ENCODE measurements at places on chromosomes 6 and 20.
A peak's percentile ranks its signal among the peaks of the same experiment; 100 is the strongest.

DNA sequence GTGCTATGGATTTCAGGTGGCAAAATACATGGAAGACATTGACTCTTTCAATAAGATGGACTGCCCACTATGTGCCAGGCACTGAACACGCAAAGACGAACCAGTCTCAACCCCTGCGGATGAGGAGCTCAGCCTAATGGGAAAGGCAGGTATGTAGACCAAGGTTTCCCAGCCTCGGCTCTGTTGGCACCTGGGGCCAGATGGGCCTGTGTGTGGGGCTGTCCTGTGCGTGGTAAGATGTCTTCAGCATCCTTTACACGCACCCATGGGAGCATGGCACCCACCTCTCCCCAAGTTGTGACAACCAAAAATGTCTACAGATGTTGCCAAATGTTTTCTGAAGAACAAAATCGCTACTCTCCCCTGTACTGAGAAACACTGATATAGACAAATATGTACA is 82.6 kb upstream of the FOXQ1 start:
- DNase-seq: no peak

GRCh38 chr6:69542494-69542893 is 254.3 kb downstream of the LMBRD1 start:
- no peak for DNase-seq

- no peak for DNase-seq
These were observed at the start of gene TNFRSF6B for GRCh38 chr20:63696628-63697356. TNFRSF6B (plus strand) TSS chr20:63696652; CDS start chr20:63696768, 116 bp downstream.

GRCh38 chr6:80550281-80550680 is 443.8 kb downstream of the BCKDHB start:
- no peak for DNase-seq

- no peak for DNase-seq
These were observed 23.8 kb downstream of the PHACTR2 start for GRCh38 chr6:143701349-143702234.

GRCh38 chr20:22470620-22471026 is 113.7 kb downstream of the FOXA2 start:
- no peak for DNase-seq

- DNase-seq: no peak
These were observed 18.4 kb downstream of the SCP2D1 start for GRCh38 chr20:18831830-18832499.

DNA sequence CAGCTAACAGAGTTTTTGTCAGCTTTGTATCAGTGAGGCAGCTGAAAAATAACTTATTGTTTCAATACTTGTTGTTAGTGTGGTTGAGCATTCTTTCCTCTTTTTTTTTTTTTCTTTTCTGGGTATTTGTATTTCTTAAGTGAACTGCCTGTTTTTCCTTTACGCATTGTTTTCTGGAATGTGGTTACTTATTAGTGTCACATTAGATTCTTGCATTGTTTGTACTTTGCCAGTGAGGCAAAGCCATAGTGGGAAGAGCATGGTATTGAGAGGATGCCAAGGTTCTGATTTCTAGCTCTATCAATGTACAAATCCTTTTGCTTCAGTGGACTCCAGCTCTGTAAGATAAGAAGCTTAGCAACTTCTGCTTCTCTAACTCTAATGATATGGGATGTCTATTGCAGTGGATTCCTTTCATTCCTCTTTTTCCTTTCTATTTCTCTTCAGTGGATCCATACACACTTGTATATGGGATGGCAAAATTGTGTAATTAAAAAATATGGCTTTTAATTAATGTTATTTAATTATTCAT is 3.9 kb downstream of the CDKAL1 start:
- no peak for DNase-seq

GRCh38 chr20:63974402-63975200 is 4.8 kb downstream of the SAMD10 start:
- DNase-seq: no peak

GRCh38 chr6:165872311-165872710 is 209.3 kb upstream of the PDE10A start:
- no peak for DNase-seq

- DNase-seq: no peak
These were observed 18.9 kb downstream of the SIRPD start for GRCh38 chr20:1538655-1539054.

DNA sequence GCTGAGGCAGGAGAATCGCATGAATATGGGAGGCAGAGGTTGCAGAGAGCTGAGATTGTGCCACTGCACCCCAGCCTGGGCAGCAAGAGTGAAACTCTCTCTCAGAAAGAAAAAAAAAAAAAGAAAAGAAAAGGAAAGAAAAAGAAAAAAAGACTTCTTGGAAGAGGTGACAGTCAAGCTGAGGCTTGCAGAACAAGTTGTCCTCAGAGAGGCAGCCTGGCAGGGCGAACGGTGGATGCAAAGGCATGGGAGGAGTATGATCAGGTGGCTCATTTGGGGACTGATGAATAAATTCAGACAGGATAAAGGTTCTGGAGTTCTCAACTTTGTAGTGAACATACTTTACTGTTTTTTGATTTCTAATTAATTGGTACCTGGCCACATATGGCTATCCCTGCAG is 12.4 kb downstream of the ZNF341 start:
- no peak for DNase-seq

- no peak for DNase-seq
These were observed 71.0 kb downstream of the SOX4 start for GRCh38 chr6:21664314-21665109.

DNA sequence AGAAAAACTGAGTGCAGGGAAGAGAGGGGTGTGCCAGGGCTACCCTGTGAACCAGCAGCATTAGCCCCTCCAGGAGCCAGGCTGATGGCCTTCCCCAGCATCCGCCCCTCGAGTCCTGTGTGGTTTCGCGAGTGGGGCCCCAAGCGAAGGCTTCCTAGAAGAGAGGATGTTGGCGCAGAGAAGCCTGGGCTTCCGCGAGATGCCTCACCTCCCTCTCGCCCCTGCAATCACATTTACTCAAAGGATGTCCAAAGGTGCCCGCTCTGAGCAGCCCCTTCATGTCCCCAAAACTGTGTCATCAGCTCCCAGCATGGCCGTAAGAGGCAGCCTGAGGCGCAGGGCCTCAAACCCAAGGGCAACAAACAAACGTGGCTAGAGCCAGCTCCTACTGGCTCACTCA is 111.7 kb downstream of the PREX1 start:
- DNase-seq: peak; percentile 85

DNA sequence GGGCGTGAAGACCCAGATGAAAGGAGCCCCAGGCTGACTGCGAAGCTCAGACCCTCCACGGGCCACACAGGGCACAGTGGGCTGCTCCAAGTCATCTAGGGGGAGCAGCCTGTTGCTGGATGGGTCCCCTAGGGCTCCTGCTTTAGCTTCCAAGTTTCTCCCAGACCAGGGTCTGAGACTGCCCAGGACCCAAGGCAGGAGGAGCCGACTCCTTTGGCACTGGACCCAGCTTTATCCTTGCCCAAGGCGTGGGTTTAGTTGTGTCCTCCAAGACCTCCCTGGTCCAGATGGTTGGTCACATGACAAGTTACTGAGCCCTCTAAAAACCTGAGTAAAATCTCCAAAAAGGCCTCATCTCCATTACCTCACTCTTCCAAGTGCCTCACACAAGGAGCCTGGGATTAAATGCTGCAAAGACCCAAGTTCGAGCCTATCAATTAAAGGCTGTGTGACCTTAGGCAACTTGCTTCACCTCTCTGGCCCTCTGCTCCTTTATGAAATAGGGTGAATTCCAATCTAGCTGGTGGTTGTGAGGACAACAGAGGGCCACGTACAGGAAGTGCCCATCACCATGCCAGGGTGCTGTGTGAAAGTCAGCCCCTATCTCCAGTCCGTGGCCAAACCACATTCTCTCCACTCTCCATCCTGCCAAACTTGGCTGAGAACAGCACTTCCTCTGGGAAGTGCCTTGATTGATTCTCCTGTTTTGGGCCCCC is 2.5 kb downstream of the NECAB3 start:
- no peak for DNase-seq

DNA sequence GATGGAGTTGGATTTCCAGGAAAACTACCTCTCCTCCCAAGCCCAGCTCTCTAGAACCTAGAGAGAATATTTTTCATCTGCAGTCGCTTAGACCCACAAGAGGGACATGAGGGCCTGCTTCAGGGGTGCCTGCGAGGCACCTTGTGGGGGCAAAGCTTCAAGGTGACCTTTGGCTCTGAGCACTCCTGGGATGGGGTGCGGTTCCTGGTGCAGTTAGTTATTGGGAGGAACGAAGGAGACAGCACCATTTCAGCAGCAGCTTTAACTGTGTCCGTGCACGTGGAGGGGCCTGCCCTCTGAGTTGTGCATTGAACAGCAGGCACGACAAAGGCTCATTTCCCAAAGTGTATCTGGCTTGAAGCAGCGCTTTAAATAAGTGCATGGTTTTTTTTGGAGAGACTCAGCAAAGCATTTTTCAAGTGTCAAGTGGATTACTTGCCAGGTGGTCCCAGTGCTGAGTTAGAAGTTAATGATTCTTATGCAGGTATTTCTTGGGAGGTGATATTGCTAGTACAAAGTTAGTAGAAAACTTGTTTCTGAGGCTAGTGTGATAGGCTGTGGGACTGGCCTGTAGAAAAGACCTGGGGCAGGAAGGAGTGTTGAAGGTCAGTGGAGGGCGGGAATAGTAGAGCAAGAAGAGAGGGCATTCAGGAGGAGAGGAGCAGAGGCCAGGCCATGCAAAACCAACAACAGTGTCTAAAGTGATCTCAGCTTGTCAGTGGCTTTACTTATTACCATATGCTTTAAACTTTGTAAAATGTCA is 3.8 kb downstream of the IGF2R start:
- DNase-seq: no peak

DNA sequence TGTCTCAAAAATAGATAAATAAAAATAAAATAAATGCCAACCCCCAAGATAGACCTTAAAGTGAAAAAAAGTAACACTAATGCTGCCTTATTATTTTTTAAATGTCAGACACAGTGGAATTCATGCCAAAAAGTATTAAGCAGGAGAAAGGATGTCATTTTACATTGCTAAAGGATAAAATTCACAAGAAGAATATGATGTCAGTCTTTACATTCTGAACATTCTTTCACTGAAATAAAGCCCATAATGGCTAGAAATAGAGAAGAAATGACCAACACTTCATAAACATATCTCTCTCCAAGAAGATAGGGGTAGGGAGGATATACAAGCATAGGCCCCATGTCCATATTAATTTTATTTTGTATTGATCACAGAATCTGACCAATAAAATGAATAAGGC is 47.4 kb downstream of the SLC23A2 start:
- no peak for DNase-seq

GRCh38 chr6:53962646-53963045 is 148.6 kb upstream of the MLIP start:
- no peak for DNase-seq

DNA sequence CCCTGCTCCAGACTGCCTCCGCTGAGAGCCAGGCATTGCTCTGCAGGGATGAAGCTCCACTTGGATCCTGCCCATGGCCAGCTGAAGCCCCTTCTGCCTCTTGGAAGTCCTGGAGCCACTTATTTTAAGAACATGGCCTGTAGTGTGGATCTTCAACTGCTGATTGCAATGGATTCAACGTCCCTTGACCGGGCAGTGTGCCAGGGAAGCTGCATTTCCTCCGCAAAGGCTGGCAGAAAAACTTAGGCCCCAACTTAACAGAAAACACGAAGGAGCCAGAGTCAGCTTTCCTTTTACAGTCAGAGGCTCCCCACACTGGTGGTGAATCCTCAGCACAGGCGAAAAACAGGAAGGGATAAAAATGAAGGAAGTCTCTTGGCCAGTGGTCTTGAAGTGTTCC is 26.3 kb upstream of the FOXQ1 start:
- DNase-seq: no peak

- no peak for DNase-seq
These were observed 109.7 kb upstream of the FOXQ1 start for GRCh38 chr6:1202201-1202600.

GRCh38 chr6:143629104-143630080 is 48.4 kb upstream of the PHACTR2 start:
- no peak for DNase-seq

DNA sequence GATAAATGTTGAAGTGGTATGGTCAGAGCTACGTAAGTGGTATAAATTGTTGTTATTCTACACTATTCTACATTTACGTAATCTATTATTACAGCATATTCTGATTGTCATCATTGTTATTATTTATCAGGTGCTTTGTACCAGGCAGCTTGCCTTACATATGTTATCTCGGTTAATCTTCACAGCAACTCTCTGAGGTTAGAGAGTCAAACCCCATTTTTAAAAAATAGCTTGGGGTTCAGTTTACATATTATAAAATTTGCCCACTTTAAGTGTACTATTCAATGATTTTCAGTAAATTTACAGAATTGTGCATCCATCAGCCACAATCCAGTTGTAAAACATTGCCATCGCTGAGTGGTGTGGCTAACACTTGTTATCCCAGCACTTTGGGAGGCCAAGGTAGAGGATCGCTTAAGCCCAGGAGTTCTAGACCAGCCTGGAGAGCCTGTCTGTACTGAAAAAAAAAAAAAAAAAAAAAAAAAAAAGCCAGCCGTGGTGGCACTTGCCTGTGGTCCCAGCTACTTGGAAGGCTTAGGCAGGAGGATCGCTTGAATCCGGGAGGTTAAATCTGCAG is 35.5 kb downstream of the PPP1R16B start:
- DNase-seq: no peak

- peak; percentile 37 for DNase-seq
These were observed 12.7 kb upstream of the VNN1 start for GRCh38 chr6:132726608-132726975.

- no peak for DNase-seq
These were observed 42.7 kb downstream of the REPS1 start for GRCh38 chr6:138945354-138945753.

DNA sequence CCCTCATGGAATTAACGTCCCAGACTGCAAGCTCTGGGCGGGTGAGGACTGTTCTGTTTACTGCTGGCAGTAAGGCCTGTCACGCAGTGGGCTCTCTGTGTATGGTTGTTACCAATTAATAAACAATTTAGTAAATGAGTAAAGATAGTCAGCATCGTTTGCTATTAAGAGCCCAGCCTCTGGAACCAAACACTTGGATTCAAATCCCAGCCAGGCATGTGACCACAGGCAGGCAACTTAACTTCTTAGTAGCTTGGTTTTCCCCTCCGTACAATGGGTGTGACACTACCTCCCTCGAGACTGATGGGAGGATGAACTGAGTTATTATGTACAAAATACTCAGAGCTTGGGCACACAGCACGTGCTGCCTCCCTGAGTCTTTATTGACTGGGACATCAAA is 137.7 kb upstream of the ARMC2 start:
- no peak for DNase-seq
